Karpas-422 (cell line): ENCODE measurements at places on chromosomes 12 and 14. TPM values are rescaled to one million over a fixed set of nuclear protein-coding genes. Genes with fewer than 3 reads are reported as not detected.
A peak's percentile ranks its signal among the peaks of the same experiment; 100 is the strongest.

GRCh38 chr14:80629606-80630005 is 311.9 kb downstream of the CEP128 start:
- H3K36me3 ChIP-seq = 0 out of 2 replicates have a peak, but pooled peaks cover 5% of the 10 kb centered on the region
- no peaks in the 10 kb centered on the region for H3K4me1 ChIP-seq
- no peak for DNase-seq

GRCh38 chr12:89706986-89707702 is 1.5 kb downstream of the ATP2B1 start:
- no peak for DNase-seq
- H3K4me1 ChIP-seq = peaks cover 25% of the 10 kb centered on the region
- peak overlapping the region; percentile 78 for H3K4me3 ChIP-seq
- H3K27me3 ChIP-seq = peaks cover 7% of the 10 kb centered on the region; the same call in 1 of the 2 replicates

DNA sequence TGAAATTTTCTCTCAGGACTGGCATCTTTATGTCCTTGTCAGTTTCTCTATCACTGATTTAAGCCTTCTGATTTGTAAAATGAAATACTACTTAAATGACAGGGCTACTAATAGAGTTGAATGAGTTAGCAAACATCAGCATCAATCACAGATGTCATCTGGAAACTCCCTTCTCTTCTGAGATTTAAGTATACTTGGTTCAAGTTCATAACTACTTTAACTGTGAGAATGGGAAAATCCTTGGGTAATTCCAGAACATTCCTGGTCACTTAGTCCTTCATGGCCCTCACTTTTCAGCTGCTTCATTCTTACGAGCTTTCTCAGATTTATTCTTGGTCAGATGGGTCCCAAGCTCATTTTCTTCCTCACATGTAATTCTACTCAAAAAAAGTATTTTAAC is 1655.3 kb upstream of the FLRT2 start:
- no peaks in the 10 kb centered on the region for H3K27me3 ChIP-seq
- H3K27ac ChIP-seq = no peak overlapping the region
- H3K4me1 ChIP-seq = no peaks in the 10 kb centered on the region
- H3K4me3 ChIP-seq = no peak overlapping the region
- no peak for DNase-seq

DNA sequence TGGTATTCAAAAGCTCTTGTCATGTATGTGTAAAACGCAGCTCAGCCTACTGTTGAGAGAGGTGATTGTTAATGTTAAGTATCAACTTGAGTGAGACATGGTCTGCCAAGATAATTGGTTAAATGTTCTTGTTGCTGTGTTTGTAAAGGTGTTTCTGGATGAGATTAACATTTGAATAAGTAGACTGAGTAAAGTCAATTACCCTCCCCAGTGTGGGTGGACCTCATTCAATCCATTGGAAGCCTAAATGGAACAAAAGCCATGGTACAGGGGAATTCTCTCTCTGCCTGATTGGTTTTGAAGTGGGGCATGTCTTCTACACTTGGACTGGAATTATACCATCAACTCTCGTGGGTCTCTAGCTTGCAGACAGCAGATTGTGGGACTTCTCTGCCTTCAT is 63.8 kb upstream of the RERGL start:
- no peaks in the 10 kb centered on the region for H3K36me3 ChIP-seq
- H3K4me3 ChIP-seq = no peak overlapping the region
- DNase-seq = no peak
- no peaks in the 10 kb centered on the region for H3K4me1 ChIP-seq

DNA sequence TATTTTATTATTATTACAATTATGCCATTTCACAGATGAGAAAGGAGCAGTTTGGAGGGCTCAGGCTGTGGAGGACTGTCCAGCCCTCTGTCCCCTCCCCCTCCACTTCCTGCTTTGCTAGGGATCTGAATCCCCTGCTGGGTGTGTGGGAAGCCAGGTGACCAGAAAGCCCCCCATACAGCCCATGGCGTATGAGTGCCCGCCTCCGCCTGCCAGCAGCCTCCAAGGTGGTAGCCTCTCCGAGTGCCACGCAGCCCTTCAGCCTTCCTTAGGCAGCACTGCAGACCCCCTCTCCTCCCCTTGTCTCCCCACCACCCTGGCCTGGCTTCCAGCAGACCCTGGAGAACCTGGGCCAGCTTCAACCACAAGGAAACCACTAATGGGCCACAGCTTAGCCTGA is 12.6 kb downstream of the DTX1 start:
- H3K4me1 ChIP-seq = peaks cover 100% of the 10 kb centered on the region
- peaks cover 37% of the 10 kb centered on the region for H3K36me3 ChIP-seq
- DNase-seq = no peak
- peak overlapping the region; percentile 99 for H3K27ac ChIP-seq
- no peak overlapping the region for H3K4me3 ChIP-seq

PZP gene
- not detected in 2 replicates for total RNA-seq

SDR9C7 gene
- not detected in 2 replicates for total RNA-seq

GRCh38 chr12:25041006-25041741 is 92.3 kb upstream of the BCAT1 start:
- no peaks in the 10 kb centered on the region for H3K36me3 ChIP-seq
- H3K4me3 ChIP-seq = no peak overlapping the region
- H3K27ac ChIP-seq = no peak overlapping the region
- no peaks in the 10 kb centered on the region for H3K27me3 ChIP-seq
- no peak for DNase-seq

- H3K4me3 ChIP-seq = no peak overlapping the region
- H3K36me3 ChIP-seq = peaks cover 4% of the 10 kb centered on the region; the same call in 1 of the 2 replicates
- H3K27me3 ChIP-seq = no peaks in the 10 kb centered on the region
Measured at GRCh38 chr12:79644274-79645234, 46.2 kb downstream of the PAWR start.

GRCh38 chr12:56205445-56205844 is 16.2 kb upstream of the SMARCC2 start:
- H3K4me1 ChIP-seq = peaks cover 30% of the 10 kb centered on the region
- no peaks in the 10 kb centered on the region for H3K27me3 ChIP-seq
- peak overlapping the region; percentile 18 for H3K27ac ChIP-seq
- DNase-seq = peak; percentile 60
- H3K4me3 ChIP-seq = no peak overlapping the region
- peaks cover 29% of the 10 kb centered on the region; the same call in 1 of the 2 replicates for H3K36me3 ChIP-seq

DNA sequence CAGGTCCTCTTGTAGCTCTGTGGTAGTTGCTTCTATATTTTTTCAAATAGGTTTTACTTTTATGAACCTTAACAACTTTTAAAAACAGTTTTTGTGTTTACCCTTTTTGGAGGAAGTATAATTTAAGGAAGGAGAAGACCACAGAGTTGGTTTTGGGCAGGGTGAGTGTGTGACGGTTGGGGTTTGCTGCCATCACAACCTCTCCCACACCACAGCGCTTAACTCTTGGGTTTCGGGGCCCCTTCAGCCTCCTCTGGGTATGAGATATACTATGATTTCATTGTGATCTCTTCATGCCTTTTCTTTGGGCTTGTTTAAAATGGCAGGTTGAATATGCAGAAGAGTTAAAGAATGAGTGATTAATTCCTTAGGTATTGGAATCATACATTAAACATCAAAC is 228.7 kb upstream of the CRY1 start:
- no peaks in the 10 kb centered on the region for H3K4me1 ChIP-seq
- no peaks in the 10 kb centered on the region for H3K27me3 ChIP-seq
- no peak overlapping the region for H3K4me3 ChIP-seq
- H3K27ac ChIP-seq = no peak overlapping the region
- no peaks in the 10 kb centered on the region for H3K36me3 ChIP-seq
- no peak for DNase-seq

DNA sequence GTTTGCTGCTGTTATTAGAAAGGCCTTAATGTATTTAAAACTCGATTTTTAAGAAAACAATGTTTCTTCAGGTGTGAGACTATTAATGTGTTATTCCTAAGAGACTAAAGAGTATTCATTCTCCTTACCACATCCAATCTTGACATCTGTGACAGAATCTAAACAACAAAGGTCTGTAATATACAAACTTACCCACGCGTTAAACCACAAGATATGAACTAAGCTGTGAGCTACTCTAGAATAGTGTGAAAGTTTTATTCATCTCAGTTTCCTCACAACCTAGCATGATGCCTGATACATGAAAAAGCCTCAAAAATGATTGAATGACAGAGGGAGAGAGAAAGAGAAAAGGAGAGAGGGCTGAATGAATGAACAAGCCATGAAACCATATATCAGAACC is 117.3 kb upstream of the COCH start:
- no peak for DNase-seq
- no peak overlapping the region for H3K4me3 ChIP-seq
- no peaks in the 10 kb centered on the region for H3K36me3 ChIP-seq
- no peak overlapping the region for H3K27ac ChIP-seq
- H3K27me3 ChIP-seq = no peaks in the 10 kb centered on the region

GRCh38 chr14:84108746-84109457 is 1421.0 kb upstream of the FLRT2 start:
- H3K4me1 ChIP-seq = no peaks in the 10 kb centered on the region
- H3K4me3 ChIP-seq = no peak overlapping the region
- peaks cover 2% of the 10 kb centered on the region; the same call in 1 of the 2 replicates for H3K27me3 ChIP-seq
- DNase-seq = no peak

STAC3 gene
- total RNA-seq = 5.9 and 7.8 TPM in 2 replicates
